ENCODE measurements at places on chromosomes 1 and 21. TPM values are rescaled to one million over a fixed set of nuclear protein-coding genes. Genes with fewer than 3 reads are reported as not detected.
A peak's percentile ranks its signal among the peaks of the same experiment; 100 is the strongest.

The RHOU gene
- 3.8 TPM for total RNA-seq

The ANGPTL1 gene
- total RNA-seq: 15.1 TPM

The EEIG2 gene
- total RNA-seq: 7.3 TPM

The USH2A gene
- 3.6 TPM for total RNA-seq

The CRYAA gene
- total RNA-seq: not detected

The SLAMF7 gene
- total RNA-seq: 1.2 TPM

The UBASH3A gene
- total RNA-seq: not detected

The MATN1 gene
- not detected for total RNA-seq

- DNase-seq: peak; percentile 29
Observed at GRCh38 chr1:175889848-175890247, 146.5 kb upstream of the TNR start.

GRCh38 chr1:109792056-109792831 lies 28.5 kb upstream of the EPS8L3 start:
- peak; percentile 84 for DNase-seq

GRCh38 chr21:46416551-46416950 lies 42.1 kb upstream of the DIP2A start:
- DNase-seq: no peak

DNA sequence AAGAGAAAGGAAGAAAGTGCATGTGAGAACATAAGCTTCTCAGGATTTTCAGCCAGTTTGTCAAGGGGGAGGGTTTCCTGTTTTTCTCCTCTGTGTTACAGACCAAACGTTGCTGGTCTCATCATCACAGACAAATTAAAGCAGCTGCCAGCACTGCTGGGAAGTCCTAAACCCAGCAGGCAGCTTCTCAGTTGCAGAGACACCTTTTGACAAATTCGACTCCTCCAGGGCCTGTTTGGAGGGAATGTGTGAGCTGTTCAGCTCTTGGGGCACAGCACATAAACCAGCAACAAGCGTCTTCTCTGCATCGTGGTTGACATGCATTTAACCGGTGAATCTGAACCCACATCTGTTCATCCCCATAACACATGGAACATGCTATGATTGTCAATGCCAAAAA lies 454.6 kb upstream of the RUNX1 start:
- DNase-seq: no peak

DNA sequence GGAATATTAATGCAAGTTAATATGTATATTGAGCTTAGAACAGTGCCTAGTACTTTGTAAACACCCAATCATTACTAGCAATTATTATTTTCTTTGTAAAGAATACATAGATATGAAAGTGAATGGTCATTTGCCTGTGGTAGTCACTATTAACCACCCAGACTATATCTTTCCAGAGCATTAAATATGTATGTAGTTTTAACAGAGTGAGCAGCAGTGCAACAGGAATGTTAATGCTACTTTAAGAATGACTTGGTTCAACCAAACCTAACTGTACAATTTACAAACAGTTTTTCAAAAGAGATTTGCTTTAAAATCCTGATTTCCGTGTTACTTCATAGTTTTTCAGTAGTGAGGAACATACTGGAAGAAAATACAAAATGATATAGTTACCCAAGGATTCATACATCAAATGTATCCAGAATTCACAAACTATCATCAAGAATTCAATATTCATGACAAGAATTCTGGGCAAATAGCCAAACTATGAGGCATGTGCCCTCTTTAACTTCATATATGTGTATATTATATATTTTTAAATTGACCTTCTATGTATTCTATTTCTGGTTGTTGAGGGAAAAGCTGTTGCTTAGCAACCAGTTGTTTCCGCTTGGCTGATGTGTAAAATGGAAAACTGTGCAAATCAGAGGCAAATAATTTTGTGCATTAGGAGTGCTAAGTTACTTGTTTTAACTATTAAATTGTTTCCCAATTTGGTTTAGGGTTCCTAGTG lies 34.9 kb upstream of the IVNS1ABP start:
- DNase-seq: no peak

- no peak for DNase-seq
Observed at GRCh38 chr21:28604946-28605537, 387.6 kb downstream of the LTN1 start.

DNA sequence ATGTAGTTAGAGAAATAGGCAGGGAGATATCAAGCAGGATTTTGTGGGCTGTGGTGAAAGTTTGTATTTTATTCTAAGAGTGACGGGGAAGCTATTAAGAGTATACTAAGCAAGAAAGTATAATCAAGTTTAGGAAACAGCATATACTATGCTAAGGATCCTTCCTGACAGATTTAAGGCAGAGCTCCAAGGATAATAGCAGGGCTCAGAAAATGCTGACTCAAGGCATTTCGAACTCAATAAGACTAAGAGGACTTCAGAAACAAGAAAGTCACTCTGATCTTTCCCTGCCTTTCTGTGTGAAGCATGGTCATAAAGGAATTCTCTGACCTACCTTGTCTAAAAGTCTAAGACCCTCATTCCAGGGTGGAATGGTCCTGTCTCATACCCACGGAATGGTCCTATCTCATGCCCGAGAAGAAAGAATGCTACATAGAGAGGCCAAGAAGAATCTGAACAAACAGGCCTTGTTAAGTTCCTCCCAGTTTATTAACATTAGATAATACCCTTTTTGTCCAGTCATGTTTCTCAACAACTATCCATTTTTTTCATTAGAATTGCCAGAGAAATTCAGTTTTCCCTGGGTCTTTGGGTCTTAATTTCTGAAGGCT lies 59.1 kb downstream of the HFM1 start:
- DNase-seq: no peak

DNA sequence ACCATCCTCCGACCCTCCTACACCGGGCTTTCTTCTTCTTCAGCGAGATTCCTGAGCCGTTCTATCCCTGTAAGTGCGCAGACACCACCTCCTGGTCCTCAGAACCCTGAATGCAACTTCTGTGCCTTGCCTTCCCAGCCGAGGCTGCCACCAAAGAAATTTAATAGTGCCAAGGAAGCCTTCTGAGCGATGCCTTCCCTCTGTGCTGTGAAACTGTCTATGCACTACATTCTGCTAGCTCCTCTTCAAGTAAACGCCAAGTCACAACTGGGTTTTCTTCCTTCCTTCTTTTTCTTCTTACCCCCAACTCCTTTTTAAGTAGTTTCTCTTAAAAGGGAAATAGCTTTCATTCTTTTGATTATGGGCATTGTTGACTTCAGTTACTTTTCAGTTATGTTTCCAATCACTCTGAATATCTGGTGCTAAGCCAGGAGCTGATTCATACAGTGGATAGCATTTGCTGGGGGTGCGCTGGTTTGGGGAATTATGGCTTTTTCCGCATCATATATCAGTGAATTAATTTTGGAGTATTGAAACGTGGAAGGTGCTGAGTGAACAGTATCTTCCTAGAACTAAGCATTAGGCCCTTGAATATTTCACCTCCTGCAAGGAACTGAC lies 38.6 kb upstream of the GPR88 start:
- DNase-seq: no peak

- no peak for DNase-seq
Observed at GRCh38 chr1:94738371-94738770, 81.8 kb upstream of the SLC44A3 start.

DNA sequence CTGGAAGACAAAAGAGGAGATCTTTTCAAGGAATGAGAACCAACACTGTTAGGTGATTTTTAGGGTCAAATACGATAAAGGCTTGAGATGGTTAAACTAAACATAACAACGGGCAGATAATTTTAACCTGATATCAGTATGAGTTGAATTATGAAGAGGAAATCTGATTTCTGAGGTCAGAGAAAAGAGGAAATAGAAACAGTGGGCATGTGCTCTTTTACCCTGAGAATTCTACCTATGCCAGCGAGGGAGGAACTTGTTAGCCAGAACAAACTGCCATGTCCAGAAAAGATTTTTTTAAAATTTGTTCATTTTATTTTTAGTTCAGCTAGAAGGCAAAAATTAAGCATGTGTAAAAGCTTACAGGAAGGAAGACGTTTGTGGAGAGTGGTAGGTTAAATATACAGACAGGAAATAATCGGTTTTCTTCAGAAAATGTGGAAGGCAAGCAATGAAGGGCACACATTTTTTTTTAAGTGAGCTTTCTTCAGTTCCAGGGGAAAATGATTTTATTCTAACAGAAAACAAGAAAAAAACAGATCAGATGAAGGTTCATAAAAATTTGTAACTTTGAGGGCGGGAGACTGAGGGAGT lies 1745.3 kb downstream of the MRPL39 start:
- DNase-seq: no peak
